ENCODE measurements at places on chromosomes 5 and 9. TPM values are rescaled to one million over a fixed set of nuclear protein-coding genes. Genes with fewer than 3 reads are reported as not detected.
A peak's percentile ranks its signal among the peaks of the same experiment; 100 is the strongest.

DNA sequence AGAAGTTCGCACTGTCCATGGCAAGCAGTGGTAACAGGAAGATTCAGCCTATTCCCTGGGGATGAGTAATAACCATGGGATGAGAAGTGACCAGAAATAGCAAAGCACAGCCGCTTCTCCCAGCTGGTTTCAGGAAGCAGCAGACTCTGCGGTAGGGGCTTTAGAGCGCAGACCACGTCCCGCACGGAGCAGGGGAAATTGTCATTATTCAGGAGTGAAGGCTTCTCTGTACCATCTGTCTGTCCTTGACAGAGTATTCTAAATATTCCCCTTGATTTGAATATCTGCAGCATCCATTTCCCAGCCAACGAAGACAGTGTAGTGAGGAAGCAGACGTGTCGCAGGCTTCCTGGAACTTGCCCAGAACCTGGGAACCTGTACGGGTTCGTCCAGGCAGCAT is 159.6 kb downstream of the NXNL2 start:
- DNase-seq, result peak; percentile 44

LEAP2 gene
- 0.91 TPM for total RNA-seq

- no peak for DNase-seq
Observed at GRCh38 chr9:6901180-6901579, 143.4 kb downstream of the KDM4C start.

- no peak for DNase-seq
Observed at GRCh38 chr5:173535166-173535975, 81.1 kb downstream of the BOD1 start.

DCTN4 gene
- total RNA-seq, result 63.6 TPM

CCDC192 gene
- total RNA-seq, result not detected

GRCh38 chr9:96436063-96436455 is 13.9 kb upstream of the HABP4 start:
- DNase-seq, result no peak

DNA sequence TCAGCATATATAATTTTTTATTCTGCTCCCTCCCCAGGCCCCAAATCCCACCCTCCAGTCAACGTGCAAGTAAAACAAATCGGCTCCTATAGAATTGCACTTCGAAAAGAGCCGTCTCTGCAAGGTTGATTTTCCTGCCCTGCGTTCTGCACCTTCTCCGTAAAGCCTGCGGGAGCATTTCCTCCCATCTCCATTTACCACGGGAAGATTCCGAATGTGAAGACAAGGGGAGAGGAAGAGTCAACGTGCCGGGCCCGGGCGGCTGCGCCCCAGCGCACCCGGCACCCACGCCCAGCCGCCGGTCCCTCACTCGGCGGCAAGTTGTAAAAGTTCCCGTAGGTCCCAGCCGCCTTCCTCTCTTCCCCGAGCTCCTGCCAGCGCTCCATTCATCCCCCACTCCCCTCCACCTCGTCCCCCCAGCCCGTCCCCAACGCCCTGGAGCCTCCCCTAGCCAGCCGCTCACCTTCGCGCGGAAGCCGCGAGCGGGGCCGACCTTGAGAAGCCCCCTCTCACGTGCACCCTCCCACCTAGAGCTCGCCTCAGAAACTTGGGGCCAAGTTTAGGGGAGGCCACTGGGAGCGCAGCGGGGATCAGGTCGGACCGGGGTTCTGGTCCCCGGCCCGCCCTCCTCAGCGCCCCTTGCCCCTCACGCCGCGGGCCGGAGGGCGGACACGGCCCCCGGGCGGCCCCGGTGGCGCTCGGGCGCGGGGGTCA is 431 bp downstream of the BNC2 start:
- peak; percentile 28 for DNase-seq

GRCh38 chr9:89712283-89712682 is 107.5 kb downstream of the GADD45G start:
- DNase-seq, result no peak

- DNase-seq, result no peak
Observed at GRCh38 chr9:90878562-90878961, 76.9 kb downstream of the SYK start.

DNA sequence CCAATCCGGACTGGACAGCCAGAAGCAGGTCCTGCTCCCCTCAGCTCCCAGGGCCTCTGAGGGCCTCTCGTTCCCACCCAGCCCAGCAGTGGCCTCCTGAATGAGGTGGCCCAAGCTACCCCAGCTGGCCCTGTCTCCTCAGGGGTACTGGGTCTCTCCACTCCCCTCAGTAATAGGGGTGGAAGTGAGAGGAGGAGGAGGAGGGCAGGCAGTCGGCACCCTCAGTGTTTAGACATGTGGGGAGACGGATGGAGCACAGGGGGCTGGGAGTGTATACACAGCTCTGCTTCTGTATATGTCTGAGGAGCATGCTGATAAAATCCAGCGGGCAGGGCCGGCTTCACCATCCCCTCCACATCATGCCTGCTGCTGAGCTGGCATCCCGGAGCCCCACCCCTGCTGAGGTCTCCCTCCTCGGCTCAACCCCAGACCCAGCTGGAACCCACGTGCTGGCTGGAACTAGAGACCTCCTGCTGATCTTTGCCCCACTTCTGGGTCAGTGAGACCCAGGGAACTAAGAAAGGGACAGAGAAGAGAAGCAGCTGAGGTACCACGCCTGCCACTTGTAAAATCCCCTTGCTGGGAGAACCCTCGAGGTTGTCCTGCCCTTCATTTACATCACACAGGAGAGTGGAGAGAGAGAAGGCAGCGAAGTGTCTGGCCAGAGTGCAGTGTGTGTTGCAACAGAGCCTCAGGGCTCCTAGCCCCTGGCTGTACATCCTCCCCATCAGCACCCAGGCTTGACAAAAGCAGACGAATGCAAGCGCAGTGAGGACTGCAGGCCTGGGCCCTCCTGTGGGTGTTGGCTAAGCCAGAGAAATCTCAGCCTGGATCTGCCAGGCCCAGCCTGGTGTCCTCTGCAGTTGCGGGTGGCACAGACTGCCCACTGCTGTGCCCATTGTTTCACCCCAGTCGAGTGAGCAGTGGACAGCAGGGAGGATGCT is 77.5 kb downstream of the PSD2 start:
- DNase-seq, result no peak

TMEM174 gene
- total RNA-seq, result not detected

RGS7BP gene
- total RNA-seq, result 3.2 TPM

LCN10 gene
- 2.8 TPM for total RNA-seq

- DNase-seq, result no peak
Observed at GRCh38 chr9:16879416-16879815, 8.9 kb upstream of the BNC2 start.

ATP10B gene
- 0.27 TPM for total RNA-seq

SGCD gene
- total RNA-seq, result 69.3 TPM

- no peak for DNase-seq
Observed at GRCh38 chr9:137832191-137832700, 45.3 kb upstream of the CACNA1B start.

DNA sequence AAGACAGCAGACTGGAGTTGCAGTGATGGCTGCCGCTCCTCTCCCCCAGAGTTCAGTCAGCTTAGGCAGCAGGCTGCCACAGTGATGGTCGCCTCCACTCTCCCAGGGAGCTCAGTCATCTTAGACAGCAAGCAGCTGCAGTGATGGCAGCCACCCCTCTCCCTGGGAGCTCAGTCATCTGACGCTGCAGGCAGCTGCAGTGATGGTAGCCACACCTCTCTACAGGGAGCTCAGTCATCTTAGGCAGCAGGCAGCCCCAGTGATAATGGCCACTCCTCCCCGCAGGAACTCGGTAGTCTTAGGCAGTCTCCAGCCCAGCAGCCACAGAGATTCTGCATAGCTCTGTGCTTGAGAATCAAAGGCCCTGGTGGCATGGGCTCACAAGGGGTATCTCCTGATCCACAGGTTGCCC is 582.7 kb downstream of the DTWD2 start:
- peak; percentile 19 for DNase-seq

- DNase-seq, result no peak
Observed at GRCh38 chr5:115439042-115439441, 105.5 kb downstream of the FEM1C start.

KCNV2 gene
- not detected for total RNA-seq

- peak; percentile 65 for DNase-seq
Observed at GRCh38 chr5:37840053-37841034, 503 bp upstream of the GDNF start.

DNA sequence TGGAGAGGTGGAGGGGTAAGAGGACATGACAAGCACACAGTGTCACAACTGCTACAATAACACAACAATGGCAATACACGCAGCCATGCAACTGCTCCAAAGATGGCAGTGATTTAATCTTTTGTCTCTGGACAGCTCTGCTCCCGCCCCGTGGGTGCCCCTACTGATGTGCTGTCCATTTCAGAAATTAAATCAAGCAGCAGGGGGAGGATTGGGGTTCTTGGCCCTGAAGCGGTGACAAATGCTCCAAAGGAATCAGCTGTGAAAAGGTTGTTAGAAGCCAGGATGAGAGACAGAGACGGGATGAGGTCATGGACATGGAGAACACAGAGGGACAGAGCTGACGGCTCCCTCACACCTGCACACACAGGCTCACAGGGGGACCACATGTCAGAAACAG is 22.6 kb downstream of the CNTFR start:
- no peak for DNase-seq

CACNA1B gene
- 0.07 TPM for total RNA-seq

DNA sequence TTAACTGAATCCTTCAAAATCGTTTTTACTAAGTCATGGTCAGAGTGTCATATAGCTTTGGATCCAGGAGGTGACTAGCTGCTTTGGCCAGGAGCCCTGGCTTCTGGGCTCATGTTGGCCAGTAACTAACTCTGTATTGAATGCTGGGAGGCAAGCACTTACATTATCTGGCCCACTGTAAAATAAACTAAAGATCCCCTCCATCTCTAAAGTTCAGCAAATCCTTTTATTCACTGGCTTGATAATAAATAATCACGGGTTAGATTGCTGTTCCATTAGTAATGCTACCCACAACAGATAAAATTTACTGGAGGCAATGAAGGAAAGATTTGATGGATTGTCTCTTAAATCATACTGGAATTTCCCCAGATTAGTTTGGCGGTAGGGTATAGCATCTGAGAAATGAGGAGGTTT is 382.2 kb upstream of the TLE4 start:
- no peak for DNase-seq

AGXT2 gene
- total RNA-seq, result not detected

GRCh38 chr9:88746029-88746742 is 211.2 kb downstream of the NXNL2 start:
- DNase-seq, result no peak

Measured in heart left ventricle (tissue), 16 donors.